Sigmoid colon (tissue), 7 donors: ENCODE measurements at places on chromosomes 5 and 9.

DNA sequence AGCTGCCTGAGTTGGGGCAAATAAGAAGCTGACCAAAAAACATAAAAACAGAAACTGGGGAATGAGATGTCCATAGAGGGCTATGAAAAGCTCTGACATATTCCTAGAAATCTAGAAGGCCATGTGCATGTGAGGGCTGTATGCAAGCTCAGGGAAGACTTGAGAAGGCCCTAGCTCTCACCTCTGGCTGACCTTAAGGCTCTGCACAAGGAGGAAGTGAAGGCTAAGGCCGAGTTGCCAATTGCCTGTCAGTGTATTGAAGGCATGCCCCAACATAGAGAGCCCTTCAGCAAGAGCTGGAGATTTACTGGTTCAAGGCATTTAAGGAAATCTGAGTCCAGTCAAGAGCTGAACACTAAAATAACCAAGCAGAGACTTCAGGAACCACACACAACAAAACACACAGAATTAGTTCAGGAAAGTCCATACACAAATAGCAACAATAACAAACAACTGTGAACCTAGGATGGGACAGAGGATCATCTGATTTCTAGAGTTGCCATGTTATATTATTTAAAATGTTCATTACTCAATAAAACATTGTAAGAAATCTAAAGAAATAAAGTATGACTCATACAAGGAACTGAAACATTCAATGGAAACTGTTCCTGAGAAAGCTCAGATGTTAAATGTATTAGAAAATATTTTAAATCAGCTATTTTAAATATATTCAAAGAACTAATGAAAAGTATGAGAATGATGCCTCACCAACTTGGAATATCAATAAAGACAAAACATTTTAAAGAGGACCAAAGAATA lies 161.8 kb downstream of the AUH start:
- no peak for DNase-seq

DNA sequence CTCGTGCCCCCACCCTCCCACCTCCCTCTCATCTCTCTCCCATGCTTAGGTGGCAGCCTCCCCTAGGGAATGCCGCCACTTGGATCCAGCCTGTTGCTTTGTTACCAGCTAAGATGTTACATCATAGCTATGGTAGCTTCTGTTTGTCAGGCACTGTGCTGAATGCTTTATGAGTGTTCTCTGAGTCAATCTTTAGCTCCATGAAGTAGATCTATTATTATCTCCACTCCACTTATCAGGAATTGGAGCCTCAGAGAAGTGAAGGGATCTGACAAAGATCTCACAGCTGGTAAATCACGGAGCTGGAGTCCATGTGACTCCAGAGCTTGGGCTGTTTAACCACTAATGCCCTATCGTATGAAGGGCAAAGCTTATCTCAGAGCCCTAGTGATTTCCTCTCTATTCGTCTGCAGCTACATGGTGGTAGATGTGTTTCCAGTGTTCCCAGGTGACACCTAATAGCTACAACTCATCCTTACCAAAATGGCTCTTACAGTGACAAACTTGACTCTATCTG lies 54.1 kb downstream of the GARNL3 start:
- no peak for DNase-seq

GRCh38 chr5:157677931-157678330 lies 6.6 kb downstream of the C5orf52 start:
- DNase-seq, result no peak

DNA sequence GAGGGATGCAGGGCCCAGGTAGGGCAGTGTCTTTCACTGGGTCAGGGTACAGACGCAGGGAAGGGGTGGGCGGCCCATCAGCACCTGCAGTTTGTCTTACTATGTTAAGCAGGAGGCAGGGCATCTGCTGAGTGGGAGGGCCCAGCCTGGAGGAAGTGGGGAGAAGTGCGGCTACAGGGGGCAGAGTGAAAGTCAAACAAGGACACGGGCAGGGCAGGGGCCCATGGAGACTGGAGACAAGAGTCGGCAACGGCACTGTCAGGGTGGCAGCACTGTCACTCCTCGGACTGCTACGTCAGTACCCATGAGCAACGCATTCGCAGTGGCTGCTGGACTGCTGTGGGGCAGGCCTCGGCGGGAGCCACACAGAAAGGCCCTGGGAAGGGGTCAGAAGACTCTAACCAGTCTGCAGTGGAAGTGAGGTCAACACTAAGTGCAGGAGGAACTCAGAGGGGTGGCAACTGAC lies 19.7 kb downstream of the CAMSAP1 start:
- DNase-seq, result no peak

DNA sequence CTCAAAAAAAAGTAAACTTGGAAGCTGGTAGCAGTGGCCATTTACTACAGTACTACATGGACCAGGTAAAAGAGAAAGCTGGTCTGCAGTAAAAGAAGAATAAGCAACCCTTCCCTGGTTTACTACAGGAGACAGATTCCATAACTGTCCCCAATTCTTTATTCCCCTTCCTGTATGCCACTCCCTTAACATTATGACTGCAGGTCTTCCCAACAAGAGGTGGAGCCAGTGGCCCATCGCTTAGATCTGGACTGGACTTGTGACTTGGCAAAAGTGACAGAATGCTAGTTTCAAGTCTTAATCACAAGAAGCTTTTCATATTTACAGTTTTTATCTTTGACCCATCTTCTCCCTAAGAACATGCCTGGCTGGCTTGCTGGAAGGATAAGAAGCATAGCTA lies 42.6 kb upstream of the SLC12A2 start:
- DNase-seq, result no peak
